ENCODE measurements at places on chromosomes 12 and 14.

- DNase-seq, result no peak
Measured at GRCh38 chr12:8628731-8629130, 16.1 kb upstream of the AICDA start.

DNA sequence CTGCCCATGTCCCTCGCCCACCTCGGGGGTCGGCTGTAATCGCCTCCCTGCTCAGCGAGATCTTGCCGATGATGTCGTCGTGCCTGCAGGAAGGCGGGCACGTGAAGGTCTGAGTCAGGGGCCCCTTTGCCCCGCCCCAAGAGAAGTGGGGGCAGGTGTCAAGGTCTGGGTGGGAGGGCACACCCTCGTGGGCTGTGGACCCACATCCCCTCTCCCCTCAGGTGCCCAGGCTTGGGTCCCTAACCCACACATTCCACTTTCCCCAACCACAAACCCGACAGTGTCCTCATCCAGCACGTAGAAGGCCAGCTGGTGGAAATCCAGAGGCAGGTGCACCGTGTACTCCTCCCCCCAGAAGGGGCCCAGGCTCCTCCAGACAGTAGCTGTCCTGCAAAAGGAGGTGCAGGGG is 7.8 kb downstream of the RASAL1 start:
- peak; percentile 86 for DNase-seq

- peak; percentile 80 for DNase-seq
Measured at GRCh38 chr12:123237646-123238329, 4.6 kb downstream of the MTRFR start.

GRCh38 chr12:132186857-132187620 is 42.8 kb downstream of the NOC4L start:
- DNase-seq, result no peak

DNA sequence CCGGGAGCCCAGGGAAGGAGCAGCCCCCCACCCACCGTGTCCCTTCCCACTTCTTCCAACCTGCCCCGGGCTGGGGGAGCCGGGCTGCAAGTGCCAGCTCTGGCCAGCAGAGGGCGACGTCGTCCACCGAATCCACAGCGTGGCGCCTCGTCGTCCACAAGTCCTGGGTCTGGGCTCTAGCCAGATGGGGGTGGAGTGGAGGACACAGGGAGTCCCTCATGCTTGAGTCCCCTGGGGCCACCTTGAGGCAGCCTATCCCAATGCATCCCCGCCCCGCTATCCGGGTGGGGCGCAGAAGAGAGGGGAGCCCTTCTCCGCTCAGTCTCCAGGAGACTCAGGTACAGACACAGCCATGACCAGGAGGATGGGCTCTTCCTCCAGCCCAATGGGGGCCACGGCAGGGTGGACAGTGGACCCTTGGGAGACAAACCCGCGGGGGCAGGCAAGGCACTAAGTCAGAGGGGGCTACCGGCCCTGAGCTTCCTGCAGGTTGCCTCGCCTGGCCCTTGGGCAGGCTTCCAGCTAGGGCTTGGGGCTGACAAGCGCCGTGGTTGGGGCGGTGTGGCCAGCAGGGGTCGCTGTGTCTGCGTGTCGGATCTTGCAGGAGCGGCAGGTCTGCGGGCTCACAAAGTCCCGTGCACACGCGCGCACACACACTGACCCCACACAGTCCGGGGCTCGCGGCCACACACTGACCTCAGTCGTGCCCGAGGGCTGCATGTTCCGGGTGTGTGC is 5.5 kb downstream of the AQP5 start:
- DNase-seq, result peak; percentile 88

DNA sequence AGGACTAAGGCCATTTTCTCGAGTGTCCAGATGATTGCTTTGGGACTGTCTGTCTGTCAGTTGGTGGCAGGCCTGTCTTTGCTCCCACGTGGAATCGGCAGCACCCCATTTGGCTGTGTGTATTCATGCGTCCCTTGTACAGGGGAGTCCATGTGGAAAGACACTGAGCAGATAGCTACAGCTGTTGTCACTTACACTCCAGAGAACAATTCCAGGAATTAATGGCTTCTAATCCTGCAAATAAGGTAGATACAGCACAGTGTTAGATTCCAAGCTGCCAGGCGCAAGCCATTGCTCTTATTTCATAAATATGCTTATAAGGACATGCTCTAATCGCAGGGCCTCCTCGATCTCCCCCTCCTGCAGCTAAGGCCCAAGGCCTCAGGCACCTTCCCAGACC is 208.8 kb downstream of the VRK1 start:
- no peak for DNase-seq

Data from DMS53 (cell line).